MM.1S (cell line): ENCODE measurements at places on chromosomes 2 and 18.

DNA sequence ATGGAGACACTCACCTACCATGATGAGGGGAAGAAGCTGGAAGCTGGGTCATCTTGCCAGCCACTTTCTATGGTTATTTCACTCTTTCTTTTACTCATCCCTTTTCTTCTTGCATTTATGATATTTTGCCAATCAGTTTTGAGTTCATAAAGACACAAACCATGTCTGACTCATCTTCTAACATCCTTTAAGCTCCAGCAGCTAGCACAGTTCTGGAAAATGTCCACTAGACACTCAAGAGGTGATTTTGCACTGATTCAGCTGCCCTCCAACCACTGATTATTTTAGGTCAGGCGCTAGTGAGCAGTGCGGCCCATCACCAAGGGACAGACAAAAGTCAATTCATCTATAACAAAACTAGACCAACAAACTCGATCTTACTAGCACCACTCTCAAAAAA lies 537.1 kb upstream of the ID2 start:
- H3K36me3 ChIP-seq = no peaks in the 10 kb centered on the region
- no peak for DNase-seq
- H3K4me3 ChIP-seq = no peak overlapping the region
- no peak overlapping the region for H3K27ac ChIP-seq
- H3K27me3 ChIP-seq = no peaks in the 10 kb centered on the region

DNA sequence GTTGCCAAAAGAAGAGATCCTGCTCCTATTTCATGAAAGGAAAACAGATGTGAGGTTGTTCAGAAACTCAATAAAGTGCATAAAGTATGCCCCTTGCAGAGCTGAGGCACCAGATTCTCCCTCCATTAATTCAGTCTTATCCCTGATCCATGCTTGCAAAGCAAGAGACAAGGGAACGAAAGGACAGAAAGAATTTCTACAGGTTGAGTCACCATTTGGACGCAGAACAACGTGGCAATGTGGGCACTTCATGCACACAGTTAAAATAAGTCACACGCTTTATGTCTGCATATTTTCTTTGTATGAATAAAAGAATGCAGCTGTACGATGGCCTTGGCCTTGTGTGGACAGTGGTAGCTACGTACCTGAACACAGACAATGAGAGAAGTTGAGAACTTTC lies 321.7 kb upstream of the REV1 start:
- no peaks in the 10 kb centered on the region for H3K27me3 ChIP-seq
- no peaks in the 10 kb centered on the region for H3K4me1 ChIP-seq
- DNase-seq = no peak
- H3K27ac ChIP-seq = no peak overlapping the region
- H3K36me3 ChIP-seq = no peaks in the 10 kb centered on the region

- no peak overlapping the region for H3K27ac ChIP-seq
- no peaks in the 10 kb centered on the region for H3K36me3 ChIP-seq
- no peaks in the 10 kb centered on the region for H3K4me1 ChIP-seq
- DNase-seq = no peak
These were observed 13.8 kb upstream of the CCDC102B start for GRCh38 chr18:68784071-68784470.

DNA sequence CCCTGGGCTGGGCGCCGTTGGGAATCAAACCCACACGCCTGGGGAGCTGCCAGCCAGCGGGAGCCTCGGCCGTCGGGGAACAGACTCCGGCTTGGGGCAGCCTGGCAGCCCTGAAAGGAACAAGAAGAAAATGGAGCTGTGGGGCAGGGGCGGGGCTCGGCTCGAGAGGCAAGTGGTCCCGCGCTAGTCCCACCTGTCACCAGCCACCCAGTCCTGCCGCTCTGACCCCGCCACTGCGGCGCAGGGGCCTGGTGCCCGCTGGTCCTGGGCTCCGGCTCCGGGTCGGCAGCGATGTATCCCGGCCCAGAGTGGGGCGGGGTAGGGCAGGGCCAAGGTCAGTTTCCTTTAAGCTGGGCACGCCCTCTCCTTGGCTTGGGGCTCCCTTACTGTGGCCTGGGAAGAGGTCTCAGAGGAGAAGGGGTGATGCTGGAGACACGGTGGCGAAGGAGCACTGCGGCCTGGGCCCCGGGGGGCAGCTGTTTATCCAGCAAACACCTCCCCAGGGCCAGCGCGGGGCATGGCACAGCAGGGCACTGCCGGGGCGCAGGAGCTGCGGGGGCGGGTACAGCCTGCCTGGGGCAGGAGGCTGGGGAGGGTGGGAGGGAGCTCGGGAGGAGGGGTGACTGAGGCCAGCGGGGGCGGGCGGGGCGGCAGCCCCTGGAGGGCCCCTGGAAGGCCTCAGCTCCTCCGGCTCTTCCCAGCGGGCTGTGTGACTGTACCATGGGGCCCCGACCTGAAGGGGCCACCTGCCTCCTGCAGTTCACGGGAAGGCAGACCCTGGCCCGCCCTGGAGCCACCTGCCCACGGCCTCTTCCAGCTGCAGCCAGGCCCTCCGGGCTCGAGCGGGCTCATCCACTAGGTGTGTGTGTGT lies 15.6 kb downstream of the ODC1 start:
- H3K4me1 ChIP-seq = no peaks in the 10 kb centered on the region
- H3K4me3 ChIP-seq = no peak overlapping the region
- H3K36me3 ChIP-seq = no peaks in the 10 kb centered on the region
- DNase-seq = no peak
- no peaks in the 10 kb centered on the region for H3K27me3 ChIP-seq
